Cerebellum (tissue), 4 donors: ENCODE measurements at places on chromosomes 1 and 21. TPM values are rescaled to one million over a fixed set of nuclear protein-coding genes. Genes with fewer than 3 reads are reported as not detected.
A peak's percentile ranks its signal among the peaks of the same experiment; 100 is the strongest.

GRCh38 chr21:45889961-45890360, 91.6 kb upstream of the COL6A1 start:
- DNase-seq: no peak

GRCh38 chr1:244854865-244855578, 9.3 kb downstream of the HNRNPU start:
- no peak for DNase-seq

- DNase-seq: no peak
These were observed 3.4 kb downstream of the MEF2D start for GRCh38 chr1:156497078-156497742.

GRCh38 chr1:26317612-26318337, at the start of gene CD52:
TSS of gene CD52 (plus strand) at chr1:26317958. CDS start at chr1:26318018, 60 bp downstream.
- no peak for DNase-seq

DNA sequence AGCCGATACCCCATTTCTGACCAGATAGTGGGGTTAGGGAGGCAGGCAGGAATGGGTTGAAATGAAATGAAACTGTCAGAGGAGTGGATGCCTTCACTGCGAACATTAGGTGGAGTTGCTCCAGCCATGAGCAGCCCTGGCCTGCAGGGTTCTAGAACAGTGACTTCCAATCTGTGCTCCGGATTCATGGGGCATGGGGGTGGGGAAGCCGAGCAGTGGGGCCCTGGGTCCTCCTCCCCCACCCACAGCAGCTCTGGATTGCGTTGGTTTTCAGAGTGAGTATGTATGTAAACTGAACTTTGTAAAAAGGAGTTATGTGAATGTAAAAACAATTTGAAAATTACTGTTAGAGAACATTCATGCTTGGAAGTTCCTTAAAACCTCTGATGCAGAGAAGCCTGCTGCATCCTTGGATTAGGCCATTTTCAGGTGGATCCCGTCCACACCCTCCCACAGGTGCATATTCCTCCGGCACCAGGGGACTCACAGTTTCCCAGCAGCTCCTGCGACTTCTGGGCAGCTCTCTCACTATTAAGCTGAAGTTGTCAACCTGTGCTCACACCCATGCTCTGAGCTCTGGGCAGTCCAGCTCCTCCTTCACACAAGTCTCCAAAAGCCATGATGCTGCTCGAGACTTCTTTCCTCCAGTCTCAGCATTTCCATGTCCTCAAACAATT, 54.4 kb upstream of the EDN2 start:
- DNase-seq: no peak

DNA sequence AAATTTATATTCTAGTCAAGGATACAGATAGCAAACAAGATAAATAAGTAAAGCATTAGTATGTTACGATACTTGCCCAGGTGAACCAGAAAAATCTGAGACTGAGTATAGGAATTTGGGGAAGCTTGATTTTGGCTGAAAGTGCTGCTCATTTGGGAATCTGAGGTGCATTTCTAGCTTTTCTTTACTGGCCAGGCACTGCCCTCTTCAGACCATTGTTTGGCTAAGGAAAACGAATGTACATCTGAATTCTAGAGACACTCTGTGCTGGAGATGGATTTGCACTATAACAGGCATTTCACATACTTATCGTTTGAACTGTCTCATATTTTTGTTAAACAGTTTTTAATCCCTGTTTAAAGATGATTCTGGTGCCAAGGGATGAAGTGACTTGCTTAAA, 23.4 kb downstream of the ARID1A start:
- DNase-seq: peak; percentile 44

DNA sequence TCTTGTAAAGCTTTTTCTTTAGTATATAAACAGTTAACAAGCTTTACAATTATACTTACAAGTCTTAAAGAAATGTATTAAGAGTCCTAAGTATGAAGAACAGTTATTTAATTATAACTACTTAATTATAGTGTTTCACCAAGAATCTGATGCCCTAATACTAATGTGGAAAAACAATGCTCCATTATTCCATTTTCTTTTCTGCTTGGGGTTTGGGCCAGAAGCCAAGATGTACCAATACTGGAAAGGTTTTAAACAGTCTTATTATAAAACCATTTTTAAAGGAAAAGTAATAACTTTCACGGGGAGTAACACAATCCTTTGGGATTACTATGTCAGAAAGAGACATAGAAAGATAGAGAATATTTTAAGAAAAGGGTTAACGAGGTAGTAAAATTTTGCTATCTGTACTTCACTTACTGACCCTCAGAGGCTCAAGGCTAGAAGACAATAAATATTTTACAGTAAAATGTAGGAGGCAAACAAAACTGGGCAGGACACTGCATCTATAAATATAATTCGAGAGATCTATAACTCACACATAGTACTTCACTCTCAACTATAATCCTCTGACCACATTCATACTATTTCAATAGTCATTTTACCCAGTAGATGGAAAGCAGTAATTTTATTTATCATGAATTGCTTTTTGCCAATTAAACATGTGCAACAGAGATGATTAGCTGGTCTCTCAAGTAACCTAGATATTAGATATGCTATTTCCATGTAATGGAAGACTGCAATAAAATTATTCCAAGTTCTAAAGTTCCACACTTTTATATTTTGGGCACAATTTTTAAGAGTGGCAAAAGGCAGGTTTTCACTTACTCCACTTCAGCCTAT, 63.9 kb downstream of the LTN1 start:
- no peak for DNase-seq

- no peak for DNase-seq
These were observed 322.1 kb downstream of the PAPPA2 start for GRCh38 chr1:176785056-176785455.

KIF2C gene
- total RNA-seq: 9.4 TPM

KCNE2 gene
- total RNA-seq: 0.45 TPM

PLCH2 gene
- 13.3 TPM for total RNA-seq

SHISAL2A gene
- not detected for total RNA-seq
